A549 (cell line): ENCODE measurements at places on chromosomes 6 and 20.

DNA sequence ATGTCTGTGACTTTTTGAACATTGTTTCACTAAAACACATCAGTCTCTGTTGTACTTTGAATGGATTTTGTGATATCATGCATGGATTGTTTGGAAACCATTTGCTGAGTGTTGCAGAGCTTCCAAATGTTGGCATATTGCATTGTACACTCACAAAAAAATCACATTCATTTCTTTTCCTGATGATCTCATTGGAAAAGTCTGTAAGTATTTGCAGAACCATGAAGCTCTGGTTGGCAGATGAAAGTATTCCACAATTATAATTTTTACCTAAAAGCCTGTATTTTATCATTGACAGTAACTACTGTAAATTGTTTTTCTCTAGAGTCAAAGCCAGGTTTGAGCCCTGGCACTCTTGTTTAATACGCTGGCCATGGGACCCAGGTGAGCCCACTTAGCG, 42.1 kb downstream of the VAPB start:
- no peak for DNase-seq

DNA sequence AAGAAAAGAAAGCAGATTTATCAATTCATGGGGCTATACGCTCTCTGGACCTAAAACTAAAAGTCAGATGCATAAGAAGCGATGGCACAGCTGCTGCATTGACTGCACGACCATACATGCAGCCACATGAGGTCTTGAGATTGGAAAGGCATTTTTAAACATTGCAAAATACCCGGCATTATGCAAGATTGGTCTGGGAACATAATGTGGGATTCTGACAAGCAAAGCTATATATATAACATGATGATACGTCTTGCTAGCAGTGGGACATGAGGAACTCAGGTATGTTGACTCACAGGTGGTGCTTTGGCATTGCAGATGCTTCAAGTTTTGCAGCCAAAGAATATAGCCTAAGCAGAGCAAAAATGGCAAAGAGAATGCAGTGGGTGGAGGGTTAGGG, 55.1 kb downstream of the SAMD3 start:
- DNase-seq: no peak

- no peak for DNase-seq
Measured at GRCh38 chr20:50913690-50914375, 17.4 kb downstream of the ADNP start.

GRCh38 chr6:24775520-24776058, 852 bp downstream of the GMNN start:
- no peak for DNase-seq

- DNase-seq: no peak
Measured at GRCh38 chr20:50202677-50203076, 12.0 kb downstream of the CEBPB start.
